Lower lobe of right lung (tissue), 2 donors: ENCODE measurements at places on chromosomes 7 and 10. TPM values are rescaled to one million over a fixed set of nuclear protein-coding genes. Genes with fewer than 3 reads are reported as not detected.

DNA sequence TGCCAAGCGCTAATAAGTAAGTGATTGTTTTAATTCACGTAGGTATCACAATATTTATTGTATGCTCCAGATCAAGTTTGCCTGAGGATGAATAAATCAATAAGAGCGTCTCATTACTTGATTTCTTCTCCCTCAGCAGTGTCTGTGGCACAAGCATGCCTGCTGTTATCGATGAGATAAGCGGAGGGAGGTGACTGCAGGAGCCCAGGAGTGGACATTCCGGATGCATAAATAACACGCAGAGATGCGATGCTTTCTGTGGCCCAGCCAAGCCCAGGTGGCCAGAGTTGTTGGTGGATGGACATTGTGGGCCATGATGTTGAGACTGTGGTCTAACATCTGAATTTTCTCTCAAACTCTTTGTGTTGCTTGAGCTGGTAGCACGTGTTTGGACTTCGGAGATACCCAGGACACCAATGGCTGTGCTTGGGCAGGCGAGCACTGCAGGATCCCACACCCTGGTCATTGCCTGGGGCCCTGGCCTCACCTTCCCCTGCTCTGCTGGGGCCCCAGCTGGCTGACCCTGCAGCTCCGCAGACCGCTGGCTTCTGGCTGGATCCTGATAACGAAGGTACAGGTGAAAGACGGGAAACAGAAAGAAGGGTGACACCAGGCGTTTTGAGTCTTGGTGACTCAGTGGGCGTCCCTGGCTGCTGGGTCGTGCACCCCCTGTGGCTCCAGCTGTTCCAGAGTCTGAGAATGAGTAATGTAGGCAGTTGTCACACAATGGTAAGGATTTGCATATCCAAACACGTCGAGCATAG is 31.2 kb upstream of the MNX1 start:
- H3K27ac ChIP-seq, result no peak overlapping the region
- H3K27me3 ChIP-seq, result peaks cover 15% of the 10 kb centered on the region
- no peak overlapping the region for H3K4me3 ChIP-seq
- DNase-seq, result no peak
- no peaks in the 10 kb centered on the region for H3K4me1 ChIP-seq

- no peak overlapping the region for H3K27ac ChIP-seq
- H3K36me3 ChIP-seq, result no peaks in the 10 kb centered on the region
- DNase-seq, result no peak
- H3K4me1 ChIP-seq, result peaks cover 21% of the 10 kb centered on the region
These were observed 4.4 kb upstream of the CLIP2 start for GRCh38 chr7:74284781-74285259.

The ATG9B gene
- 0.38 TPM for total RNA-seq

The ING3 gene
- 21.5 TPM for total RNA-seq

The TNS3 gene
- 174 TPM for total RNA-seq

DNA sequence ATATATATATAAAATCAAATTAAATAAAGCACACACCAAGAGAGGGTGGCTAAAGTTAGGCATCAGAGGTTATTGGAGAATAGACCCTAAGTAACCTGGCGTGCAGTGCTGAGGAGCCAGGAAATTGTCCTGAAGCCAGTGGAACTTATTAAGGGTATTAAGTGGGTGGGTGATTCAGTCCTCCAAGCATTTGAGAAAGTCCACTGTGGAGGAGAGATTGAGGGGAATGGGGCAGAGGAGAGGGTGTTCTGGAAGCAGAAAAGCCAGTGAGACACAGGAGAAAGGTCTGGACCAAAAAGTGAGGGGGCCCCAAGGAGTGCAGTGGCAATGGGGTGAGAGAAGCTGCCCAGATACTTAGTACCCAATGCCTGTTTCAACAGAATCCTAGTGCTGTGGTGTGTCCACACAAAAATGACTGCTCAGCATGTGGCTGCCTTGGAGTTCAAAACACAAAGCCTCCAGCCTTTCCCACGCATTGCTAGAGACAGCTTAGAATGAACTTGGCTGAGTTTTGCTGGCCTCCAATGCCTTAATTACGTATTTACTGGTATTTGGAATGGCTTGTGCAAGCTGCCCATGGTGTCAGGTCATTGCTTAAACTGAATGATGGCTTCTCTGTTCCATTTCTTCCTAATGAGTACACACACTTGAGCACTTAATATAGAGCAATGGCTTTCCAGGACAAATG is 44.9 kb upstream of the CHST15 start:
- DNase-seq, result no peak
- H3K27me3 ChIP-seq, result no peaks in the 10 kb centered on the region
- no peak overlapping the region for H3K4me3 ChIP-seq
- H3K4me1 ChIP-seq, result no peaks in the 10 kb centered on the region
- no peaks in the 10 kb centered on the region for H3K36me3 ChIP-seq
- no peak overlapping the region for H3K27ac ChIP-seq

DNA sequence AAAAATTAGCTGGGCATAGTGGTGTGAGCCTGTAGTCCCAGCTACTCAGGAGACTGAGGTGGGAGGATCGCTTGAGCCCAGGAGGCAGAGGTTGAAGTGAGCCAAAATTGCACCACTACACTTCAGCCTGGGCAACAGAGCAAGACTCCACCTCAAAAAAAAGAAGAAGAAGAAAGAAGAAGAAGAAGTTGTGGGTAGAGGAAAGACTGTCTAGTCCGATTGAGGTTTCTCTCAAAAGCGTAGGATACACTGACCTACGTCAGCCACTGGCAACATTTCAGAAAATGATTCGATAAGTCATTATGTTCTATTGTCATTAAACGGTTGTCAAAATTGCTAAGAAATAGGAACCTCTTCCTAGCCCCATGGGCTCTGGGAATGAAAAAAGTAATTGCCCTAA is 22.3 kb upstream of the RHBDD2 start:
- no peak overlapping the region for H3K4me3 ChIP-seq
- no peaks in the 10 kb centered on the region for H3K4me1 ChIP-seq
- DNase-seq, result no peak
- no peaks in the 10 kb centered on the region for H3K27me3 ChIP-seq
- H3K36me3 ChIP-seq, result no peaks in the 10 kb centered on the region
- no peak overlapping the region for H3K27ac ChIP-seq

The ZMIZ2 gene
- total RNA-seq, result 97.9 TPM

DNA sequence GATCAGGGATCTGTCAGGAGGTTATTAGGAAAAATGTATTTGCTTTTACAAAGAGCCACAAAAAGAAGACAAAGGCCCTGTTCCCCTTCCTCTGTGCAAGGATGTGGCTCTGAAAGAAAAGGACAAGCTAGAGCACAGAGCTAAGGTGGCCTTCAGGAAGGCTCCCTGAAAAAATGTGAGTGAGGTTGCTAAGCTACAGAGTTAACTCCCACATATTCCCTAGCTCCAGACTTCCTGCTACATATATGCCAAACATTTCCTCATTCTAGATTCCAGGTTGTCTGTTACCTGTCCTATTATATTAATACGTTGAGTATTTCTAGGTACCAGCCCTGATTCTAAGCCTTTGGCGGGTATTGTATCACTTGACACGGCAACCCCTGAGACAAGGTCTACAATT is 369.0 kb downstream of the PARD3 start:
- no peak overlapping the region for H3K27ac ChIP-seq
- H3K4me1 ChIP-seq, result no peaks in the 10 kb centered on the region
- no peaks in the 10 kb centered on the region for H3K27me3 ChIP-seq
- no peak overlapping the region for H3K4me3 ChIP-seq
- H3K36me3 ChIP-seq, result no peaks in the 10 kb centered on the region
- DNase-seq, result no peak

The CCDC71L gene
- total RNA-seq, result 24.1 TPM

The IGFBP1 gene
- total RNA-seq, result not detected

The PNLIPRP1 gene
- total RNA-seq, result not detected

- H3K4me3 ChIP-seq, result no peak overlapping the region
- H3K27ac ChIP-seq, result no peak overlapping the region
- H3K36me3 ChIP-seq, result peaks cover 12% of the 10 kb centered on the region
- peaks cover 2% of the 10 kb centered on the region for H3K4me1 ChIP-seq
- DNase-seq, result no peak
These were observed 151.6 kb downstream of the SND1 start for GRCh38 chr7:127803626-127804025.

The FGFR2 gene
- total RNA-seq, result 59.2 TPM

DNA sequence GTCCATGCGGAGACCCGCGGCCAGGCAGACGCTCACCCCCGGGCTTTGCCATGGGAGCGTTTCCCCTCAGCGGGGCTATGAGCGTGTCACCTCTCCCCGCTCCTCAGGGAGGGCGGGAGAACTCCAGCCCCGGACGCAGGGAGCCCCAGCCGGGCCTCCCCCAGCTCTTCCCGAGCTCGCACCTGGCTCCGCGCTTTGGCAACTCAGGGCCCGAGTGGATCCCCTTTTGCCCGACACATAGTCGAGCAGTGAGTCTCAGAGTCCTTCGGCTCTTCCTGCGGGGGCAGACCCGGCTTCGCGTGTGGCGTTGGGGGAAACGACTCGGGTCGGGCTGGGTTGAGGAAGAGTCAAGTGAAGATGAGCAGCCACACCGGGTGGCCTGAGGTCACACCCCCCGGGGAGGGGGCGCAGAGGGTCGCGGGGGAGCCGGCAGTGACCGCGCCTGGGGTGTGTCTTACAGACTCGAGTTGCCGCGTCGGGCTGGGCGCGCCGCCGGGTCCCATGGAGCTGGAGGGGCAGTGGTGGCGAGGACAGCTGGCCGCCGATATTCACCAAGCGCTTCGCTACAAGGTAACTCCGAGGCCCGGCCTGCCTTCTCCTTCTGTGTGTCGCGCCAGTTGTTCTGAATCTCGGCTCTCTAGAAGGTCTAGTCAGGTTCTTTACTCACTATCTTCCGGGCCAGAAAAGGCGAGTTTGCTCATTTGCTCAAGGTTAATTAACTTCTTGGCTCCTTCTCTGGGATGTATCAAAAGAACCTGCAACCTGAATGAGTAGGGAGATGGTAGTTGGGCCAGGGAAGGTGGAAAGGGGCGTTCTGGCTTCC is 721 bp downstream of the CCNJ start:
- peak overlapping the region; percentile 89 for H3K4me3 ChIP-seq
- H3K27ac ChIP-seq, result peak overlapping the region; percentile 92
- no peaks in the 10 kb centered on the region for H3K27me3 ChIP-seq
- peaks cover 4% of the 10 kb centered on the region for H3K36me3 ChIP-seq

- H3K36me3 ChIP-seq, result no peaks in the 10 kb centered on the region
- no peak overlapping the region for H3K4me3 ChIP-seq
- no peak overlapping the region for H3K27ac ChIP-seq
- no peak for DNase-seq
- H3K4me1 ChIP-seq, result no peaks in the 10 kb centered on the region
These were observed 25.3 kb downstream of the FRMPD2 start for GRCh38 chr10:48249004-48249762.

The SFMBT2 gene
- 22.3 TPM for total RNA-seq

- DNase-seq, result no peak
- no peaks in the 10 kb centered on the region for H3K36me3 ChIP-seq
- peaks cover 18% of the 10 kb centered on the region for H3K4me1 ChIP-seq
- no peaks in the 10 kb centered on the region for H3K27me3 ChIP-seq
- no peak overlapping the region for H3K4me3 ChIP-seq
These were observed 47.5 kb upstream of the AGR3 start for GRCh38 chr7:16929146-16929762.

DNA sequence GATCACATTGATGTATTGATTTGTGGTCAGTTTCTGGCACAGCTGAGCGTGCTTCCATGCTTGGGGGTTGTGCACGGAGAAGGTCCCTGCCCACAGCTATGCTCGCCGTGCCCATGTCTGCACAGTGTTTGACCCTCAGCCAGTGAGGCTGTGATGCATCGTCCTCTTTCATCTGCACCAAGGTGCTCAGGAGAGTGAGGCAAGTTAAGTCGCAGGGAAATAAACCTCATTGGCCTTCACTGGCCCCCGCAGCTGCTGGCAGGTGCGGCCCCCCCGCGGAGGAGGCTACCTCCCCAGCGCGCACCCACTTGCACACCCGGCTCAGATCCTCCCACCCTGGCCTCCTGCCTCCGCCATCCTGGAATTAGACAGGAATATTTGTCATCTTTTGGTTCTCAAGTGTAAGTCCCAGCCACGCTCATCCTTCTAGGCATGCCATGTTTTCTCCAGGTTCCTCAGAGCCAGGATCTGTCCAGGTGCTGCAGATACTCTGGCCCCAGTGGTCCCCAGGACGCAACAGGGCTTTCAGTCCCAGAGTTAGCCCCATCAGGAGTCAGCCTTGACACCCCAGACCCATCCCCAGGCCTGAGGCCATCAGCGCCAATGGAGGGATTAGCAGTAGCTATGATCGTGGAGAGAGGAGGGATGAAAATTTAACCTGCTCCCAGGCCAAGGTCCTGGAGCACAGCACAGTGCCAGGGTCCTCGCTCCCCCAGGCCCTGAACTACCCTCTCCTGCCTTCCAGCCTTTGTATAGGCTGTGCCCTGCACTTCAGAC is 93.7 kb downstream of the OAT start:
- no peaks in the 10 kb centered on the region for H3K4me1 ChIP-seq
- no peaks in the 10 kb centered on the region for H3K36me3 ChIP-seq

The PHF14 gene
- 27.9 TPM for total RNA-seq

DNA sequence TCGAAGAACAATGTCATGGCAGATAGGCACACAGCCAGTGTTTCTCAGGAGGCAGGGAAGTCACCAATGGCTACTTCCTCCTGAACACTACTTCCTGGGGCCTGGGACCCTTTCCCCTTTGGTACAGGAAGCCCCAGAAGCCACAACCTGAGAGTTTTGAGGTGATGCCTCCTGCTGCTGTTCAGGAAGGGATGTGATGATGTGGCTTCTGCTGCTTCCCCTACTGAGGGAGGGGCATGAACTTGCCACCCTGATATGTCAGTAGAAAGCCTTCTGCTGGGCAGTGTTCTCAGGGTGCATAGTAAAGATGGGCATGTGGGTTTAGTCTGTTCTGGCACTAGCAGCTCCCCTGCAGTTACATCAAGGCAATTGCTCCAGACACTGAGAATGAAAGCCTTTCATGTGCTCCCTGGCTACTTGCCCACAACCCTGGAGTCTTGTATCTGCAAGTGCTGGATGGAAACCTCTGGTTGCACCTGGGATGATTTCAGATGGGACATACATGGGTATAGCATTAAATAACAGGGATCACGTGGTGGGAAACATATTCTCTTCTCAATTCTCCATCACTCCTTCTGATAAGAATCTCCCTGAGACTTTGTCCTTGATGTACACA is 69.3 kb downstream of the ADRA2A start:
- H3K27ac ChIP-seq, result no peak overlapping the region
- no peaks in the 10 kb centered on the region for H3K4me1 ChIP-seq
- H3K4me3 ChIP-seq, result no peak overlapping the region
- no peaks in the 10 kb centered on the region for H3K27me3 ChIP-seq
- no peaks in the 10 kb centered on the region for H3K36me3 ChIP-seq

GRCh38 chr10:95560278-95561176 is 644 bp downstream of the SORBS1 start:
- peaks cover 23% of the 10 kb centered on the region for H3K4me1 ChIP-seq
- peak overlapping the region; percentile 85 for H3K4me3 ChIP-seq
- DNase-seq, result peak; percentile 73
- peak overlapping the region; percentile 86 for H3K27ac ChIP-seq
- no peaks in the 10 kb centered on the region for H3K36me3 ChIP-seq
- H3K27me3 ChIP-seq, result no peaks in the 10 kb centered on the region

GRCh38 chr7:129827467-129827990 is 125.2 kb downstream of the UBE2H start:
- H3K4me1 ChIP-seq, result peaks cover 39% of the 10 kb centered on the region
- no peak overlapping the region for H3K27ac ChIP-seq
- H3K27me3 ChIP-seq, result no peaks in the 10 kb centered on the region
- peaks cover 9% of the 10 kb centered on the region for H3K36me3 ChIP-seq
